ENCODE measurements at places on chromosomes 3 and 15.

- H3K27me3 ChIP-seq: no peaks in the 10 kb centered on the region
- no peak for DNase-seq
- no peaks in the 10 kb centered on the region for H3K4me1 ChIP-seq
- H3K36me3 ChIP-seq: no peaks in the 10 kb centered on the region
- no peak overlapping the region for H3K27ac ChIP-seq
- H3K4me3 ChIP-seq: no peak overlapping the region
These were observed 61.3 kb downstream of the ZDHHC19 start for GRCh38 chr3:196149831-196150301.

GRCh38 chr3:141471160-141471559 lies 15.7 kb upstream of the RASA2 start:
- peaks cover 11% of the 10 kb centered on the region for H3K4me1 ChIP-seq
- H3K27me3 ChIP-seq: no peaks in the 10 kb centered on the region
- no peak for DNase-seq
- no peak overlapping the region for H3K27ac ChIP-seq

- no peak overlapping the region for H3K27ac ChIP-seq
- no peaks in the 10 kb centered on the region for H3K36me3 ChIP-seq
- H3K4me3 ChIP-seq: no peak overlapping the region
- no peaks in the 10 kb centered on the region for H3K27me3 ChIP-seq
These were observed 642.3 kb upstream of the ADAMTS9 start for GRCh38 chr3:65330072-65330471.

GRCh38 chr3:6805236-6805635 lies 55.7 kb upstream of the GRM7 start:
- H3K4me3 ChIP-seq: no peak overlapping the region
- H3K27me3 ChIP-seq: no peaks in the 10 kb centered on the region
- H3K27ac ChIP-seq: no peak overlapping the region
- no peaks in the 10 kb centered on the region for H3K36me3 ChIP-seq

DNA sequence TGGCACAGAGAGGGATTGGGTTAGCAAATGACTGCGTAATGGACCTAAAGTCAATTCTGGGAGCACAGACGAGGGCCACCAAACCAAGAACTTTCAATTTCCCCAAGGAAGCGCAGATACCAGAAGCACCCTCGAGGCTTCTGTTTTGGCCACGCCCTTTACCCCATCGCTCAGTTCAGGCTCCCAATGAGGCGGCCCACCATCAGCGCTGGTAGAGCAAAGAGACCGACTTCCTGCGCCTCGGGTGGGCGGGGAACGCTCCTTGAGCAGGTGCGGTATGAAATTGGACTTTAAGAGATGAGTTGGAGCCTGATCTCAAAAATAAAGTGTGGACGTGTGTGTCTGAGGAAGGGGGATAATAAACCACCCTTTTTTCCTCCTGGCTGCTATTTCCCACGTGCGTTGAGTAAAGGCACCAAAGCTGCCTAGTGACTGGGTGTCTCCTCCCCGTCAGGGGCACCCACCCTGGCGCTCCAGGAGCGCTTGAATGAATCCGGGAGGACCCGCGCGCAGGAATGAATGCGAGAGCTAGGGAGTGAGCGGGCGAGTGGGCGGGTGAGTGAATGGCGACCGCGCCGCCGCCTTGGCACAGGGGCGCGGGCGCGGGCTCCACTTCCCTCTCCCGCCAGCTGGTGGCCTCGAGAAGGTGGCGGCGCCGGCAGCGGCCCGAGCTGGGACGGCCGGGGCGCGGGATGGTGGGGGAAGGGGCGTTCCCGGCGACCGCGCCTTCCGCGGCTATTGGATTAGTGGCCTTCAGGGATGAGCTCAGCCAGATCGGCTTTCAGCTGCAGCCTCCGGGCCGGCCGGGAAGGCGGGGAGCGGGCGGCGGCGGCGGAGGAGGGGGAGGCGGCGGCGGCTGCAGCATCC lies at the start of gene SPSB4:
SPSB4 (plus strand) TSS at position 772 of the 867 bp plus-strand sequence. CDS start 14,758 bp downstream, outside the sequence.
- H3K4me1 ChIP-seq: peaks cover 7% of the 10 kb centered on the region
- H3K36me3 ChIP-seq: no peaks in the 10 kb centered on the region
- peak within 1 kb of the TSS; percentile 61 for H3K4me3 ChIP-seq
- no peak within 1 kb of the TSS for H3K27ac ChIP-seq

DNA sequence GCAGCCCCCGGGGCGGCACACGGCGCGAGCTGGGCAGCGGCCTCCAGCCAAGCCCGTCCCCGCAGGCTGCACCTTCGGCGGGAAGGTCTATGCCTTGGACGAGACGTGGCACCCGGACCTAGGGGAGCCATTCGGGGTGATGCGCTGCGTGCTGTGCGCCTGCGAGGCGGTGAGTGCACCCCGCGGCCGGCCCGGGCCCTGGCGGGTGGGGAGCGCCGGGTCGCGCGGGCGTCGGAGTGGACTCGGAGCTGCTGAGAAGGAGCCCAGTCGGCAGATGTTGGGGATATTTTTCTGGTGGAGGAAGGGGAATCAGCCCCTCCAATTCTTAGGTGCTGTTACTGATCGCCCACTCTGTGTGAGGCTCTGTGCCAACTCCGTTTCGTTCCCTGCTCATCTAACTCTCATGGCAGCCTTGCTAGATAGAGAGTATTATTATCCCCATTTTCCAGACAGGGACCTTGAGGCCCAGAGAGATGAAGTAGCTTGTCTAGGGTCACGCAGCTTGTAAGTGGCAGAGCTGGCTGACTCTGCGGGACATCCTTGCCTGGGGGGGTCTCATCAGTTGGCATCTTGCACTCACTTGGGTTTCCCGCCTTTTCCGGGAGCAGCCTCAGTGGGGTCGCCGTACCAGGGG lies 890 bp downstream of the CHRD start:
- peak; percentile 41 for DNase-seq
- H3K4me3 ChIP-seq: peak overlapping the region; percentile 41
- peaks cover 47% of the 10 kb centered on the region for H3K27me3 ChIP-seq
- no peak overlapping the region for H3K27ac ChIP-seq

- H3K27ac ChIP-seq: no peak overlapping the region
- no peak for DNase-seq
- no peaks in the 10 kb centered on the region for H3K4me1 ChIP-seq
- H3K36me3 ChIP-seq: no peaks in the 10 kb centered on the region
These were observed 419.9 kb downstream of the TUSC7 start for GRCh38 chr3:117129516-117129915.

GRCh38 chr15:42156243-42156922 lies at the start of gene PLA2G4F:
Gene PLA2G4F (minus strand): TSS chr15:42156636. CDS start chr15:42156549, 87 bp downstream.
- peaks cover 13% of the 10 kb centered on the region for H3K36me3 ChIP-seq
- H3K4me1 ChIP-seq: no peaks in the 10 kb centered on the region
- no peak within 1 kb of the TSS for H3K27ac ChIP-seq
- no peak for DNase-seq

DNA sequence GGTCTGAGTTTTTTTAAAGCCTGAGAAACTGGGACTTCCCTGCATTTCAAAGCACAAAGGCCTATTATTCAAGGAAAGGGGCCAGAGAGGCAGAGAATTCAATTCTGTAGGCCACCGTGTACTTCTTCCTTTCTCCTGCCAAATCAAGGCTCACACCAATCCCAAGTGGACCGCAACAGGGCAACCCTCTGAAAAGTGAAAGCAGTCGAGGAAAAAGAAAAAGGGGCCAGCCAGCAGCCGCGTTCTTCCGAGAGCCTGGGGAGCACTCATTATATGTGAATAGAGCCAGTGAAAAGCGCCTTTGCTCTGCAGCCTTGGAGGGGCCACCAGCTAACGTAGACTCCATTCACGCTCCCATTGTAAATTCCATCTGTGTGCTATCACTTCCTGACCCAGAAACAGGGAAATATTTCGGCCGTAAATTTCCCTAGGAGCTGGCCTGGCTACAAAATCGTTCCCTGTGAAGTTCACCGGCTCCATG lies 45.9 kb upstream of the THUMPD3 start:
- DNase-seq: no peak
- H3K27ac ChIP-seq: no peak overlapping the region

DNA sequence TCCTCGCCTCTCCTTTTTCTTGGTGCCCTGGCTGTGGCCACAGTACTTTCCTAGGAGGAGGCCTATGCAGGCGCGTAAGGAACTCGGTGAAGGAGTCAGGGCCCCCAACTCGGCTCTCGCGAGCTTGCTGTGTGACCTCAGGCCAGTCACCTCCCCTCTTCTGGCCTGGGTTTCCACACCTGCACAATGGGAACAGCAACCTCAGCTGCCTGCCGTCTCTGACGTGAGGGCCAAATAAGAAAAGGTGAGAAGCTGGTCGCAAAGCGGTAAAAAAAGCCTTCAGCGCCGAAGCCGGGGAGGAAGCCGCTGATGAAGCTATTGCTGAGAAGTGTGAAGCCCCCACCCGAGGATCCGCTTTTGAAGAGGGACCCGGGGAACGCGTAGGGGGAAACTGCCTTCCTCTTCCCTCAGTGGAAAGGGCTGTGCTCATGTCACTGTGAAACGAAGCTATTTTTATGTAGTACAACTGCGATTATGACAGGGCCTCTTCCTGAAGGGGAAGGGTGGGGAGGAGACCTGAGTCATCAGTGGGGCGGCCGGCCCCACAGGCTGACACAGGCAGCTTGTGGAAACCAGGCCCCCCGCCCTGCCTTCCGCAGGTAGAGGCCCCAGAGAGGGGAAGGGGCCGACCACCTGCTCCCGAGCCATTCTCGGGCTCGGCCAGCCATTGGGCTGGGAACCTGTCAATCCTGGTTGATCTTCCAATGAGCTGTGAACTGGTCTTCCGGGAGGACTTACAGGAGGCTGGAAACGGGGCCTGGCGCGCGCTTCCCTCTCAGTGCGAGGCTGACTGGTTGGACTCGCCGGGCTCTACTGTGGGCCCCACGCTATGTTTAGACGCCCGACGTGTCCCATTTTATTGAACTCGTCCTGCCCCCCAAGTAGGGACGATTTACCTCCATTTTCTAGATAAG lies 18.0 kb upstream of the ANKDD1A start:
- no peaks in the 10 kb centered on the region for H3K27me3 ChIP-seq
- DNase-seq: peak; percentile 99
- peak overlapping the region; percentile 93 for H3K27ac ChIP-seq

DNA sequence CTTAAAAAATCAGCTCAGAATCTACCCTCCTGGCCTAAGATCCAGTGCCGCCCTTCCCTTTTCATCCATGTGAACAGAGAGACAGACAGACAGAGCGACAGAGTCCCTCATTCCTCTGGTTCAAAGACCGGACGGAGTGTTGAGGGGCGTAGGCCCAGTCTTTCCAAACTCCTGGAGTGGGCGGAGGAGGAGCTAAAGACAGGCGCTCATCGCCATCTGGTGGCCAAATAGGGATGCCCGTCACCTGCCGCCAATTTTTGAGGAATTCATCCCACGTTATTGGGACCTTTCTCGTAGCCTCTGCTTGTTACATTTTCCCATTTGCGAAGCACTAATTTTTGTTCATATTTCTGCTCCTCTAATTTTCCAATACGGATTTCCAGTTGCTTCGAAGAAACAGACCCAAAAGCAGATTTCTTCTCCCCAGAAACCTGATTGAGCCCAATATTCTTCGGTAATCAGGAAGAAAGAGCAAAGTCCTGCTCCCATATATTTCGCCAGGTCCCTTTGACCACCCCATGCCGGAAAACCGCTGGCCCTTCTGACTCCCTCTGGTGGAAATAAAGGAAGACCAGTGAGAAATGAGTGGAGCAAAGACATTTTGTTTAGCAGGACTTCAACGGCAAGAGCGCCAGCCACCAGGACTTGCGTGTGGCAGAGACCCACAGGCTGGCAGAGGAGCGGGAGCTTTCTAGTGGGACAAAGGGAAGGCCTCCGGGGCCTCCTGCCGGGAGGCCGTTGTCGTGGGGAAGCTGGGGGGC lies 88.0 kb downstream of the LRRK1 start:
- DNase-seq: peak; percentile 86
- no peaks in the 10 kb centered on the region for H3K36me3 ChIP-seq
- H3K4me3 ChIP-seq: peak overlapping the region; percentile 82
- H3K27me3 ChIP-seq: peaks cover 3% of the 10 kb centered on the region
- H3K4me1 ChIP-seq: peaks cover 19% of the 10 kb centered on the region
- H3K27ac ChIP-seq: no peak overlapping the region

DNA sequence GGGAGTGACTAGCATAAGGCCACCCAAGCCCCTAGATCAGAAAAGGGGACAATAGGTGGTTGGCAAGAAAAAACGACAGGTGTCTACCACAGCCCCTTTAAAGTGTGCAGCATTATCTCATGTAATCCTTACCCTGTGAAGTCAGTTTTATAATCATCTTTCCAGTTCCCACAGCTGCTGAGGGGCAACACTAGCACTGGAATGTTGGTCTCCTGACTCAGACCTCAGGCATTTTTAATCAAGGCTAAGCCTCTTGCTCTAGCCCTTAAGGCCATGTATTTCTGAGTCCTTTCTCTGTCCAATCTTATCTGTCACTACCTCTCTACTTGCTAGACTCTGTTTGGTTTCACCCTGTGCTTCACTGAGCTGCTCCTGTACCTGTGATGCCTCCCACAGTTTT lies 171.7 kb downstream of the TLE3 start:
- H3K4me3 ChIP-seq: no peak overlapping the region
- H3K4me1 ChIP-seq: no peaks in the 10 kb centered on the region
- DNase-seq: no peak
- H3K27ac ChIP-seq: no peak overlapping the region
- H3K36me3 ChIP-seq: peaks cover 4% of the 10 kb centered on the region
- H3K27me3 ChIP-seq: peaks cover 5% of the 10 kb centered on the region

DNA sequence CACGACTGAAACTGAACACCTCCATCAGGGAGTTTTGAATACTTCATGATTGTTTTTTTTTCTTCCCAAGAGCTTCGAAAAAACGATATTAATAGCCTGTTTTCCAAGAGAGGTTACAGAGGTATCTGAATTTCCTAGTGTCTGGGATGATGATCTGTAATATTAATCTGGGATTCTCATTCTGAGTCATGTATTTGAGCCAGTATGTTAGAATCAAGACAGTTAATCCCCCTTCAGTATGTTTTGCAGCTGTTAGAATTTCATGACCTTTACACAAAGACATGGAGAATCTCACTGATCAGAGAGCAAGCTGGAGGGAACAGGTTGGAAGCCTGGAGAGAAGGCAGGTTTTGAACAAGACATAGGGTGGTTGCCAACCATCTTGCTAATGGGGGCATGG lies 234.5 kb upstream of the GAP43 start:
- no peak overlapping the region for H3K27ac ChIP-seq
- H3K4me1 ChIP-seq: peaks cover 6% of the 10 kb centered on the region
- no peak overlapping the region for H3K4me3 ChIP-seq
- no peaks in the 10 kb centered on the region for H3K36me3 ChIP-seq
- H3K27me3 ChIP-seq: peaks cover 2% of the 10 kb centered on the region

DNA sequence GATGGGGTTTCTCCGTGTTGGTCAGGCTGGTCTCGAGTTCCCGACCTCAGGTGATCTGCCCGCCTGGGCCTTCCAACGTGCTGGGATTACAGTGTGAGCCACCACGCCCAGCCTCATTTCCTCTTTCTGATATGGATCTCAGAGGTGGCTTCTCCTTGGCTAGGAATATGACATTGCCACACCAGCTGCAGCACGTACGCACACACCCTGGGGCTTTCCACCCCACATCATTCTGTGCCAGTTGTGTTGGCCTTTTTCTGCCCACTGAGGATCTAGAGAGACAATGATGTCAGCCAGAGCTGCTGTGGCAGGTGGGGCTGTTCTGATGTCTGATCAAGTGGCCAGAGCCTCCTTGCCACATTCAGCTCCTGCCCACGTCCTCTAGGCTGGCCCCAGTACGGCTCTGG lies 29.0 kb downstream of the TMEM45A start:
- no peaks in the 10 kb centered on the region for H3K36me3 ChIP-seq
- H3K27me3 ChIP-seq: peaks cover 9% of the 10 kb centered on the region
- H3K4me1 ChIP-seq: no peaks in the 10 kb centered on the region

DNA sequence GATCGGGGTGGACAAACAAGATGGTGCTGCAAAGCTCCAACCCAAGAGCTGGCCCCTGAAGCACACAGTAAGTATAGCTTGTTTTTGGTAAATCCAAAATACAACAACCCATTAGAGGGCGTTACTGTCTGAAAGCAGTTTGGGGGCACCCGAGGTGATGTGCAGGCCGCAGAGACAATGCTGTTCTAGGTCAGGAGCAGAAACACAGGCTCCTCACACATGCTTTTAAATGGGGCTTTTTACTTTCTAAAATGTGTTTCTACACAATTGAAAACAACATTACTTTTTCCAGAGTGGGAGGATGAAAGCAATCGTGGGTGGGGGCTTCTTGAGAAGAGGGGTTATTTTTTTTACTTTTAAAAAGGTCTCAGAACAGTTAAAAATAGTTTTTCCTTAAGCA lies 1029.3 kb upstream of the CFAP20DC start:
- H3K4me3 ChIP-seq: peak overlapping the region; percentile 54
- peaks cover 71% of the 10 kb centered on the region for H3K4me1 ChIP-seq
- DNase-seq: peak; percentile 72
